ENCODE measurements at places on chromosomes 4 and X.

GRCh38 chr4:182286035-182286434, 42.8 kb downstream of the TENM3 start:
- no peak overlapping the region for H3K27ac ChIP-seq
- H3K4me3 ChIP-seq = no peak overlapping the region
- H3K36me3 ChIP-seq = no peaks in the 10 kb centered on the region

- H3K4me3 ChIP-seq = no peak overlapping the region
- no peaks in the 10 kb centered on the region for H3K4me1 ChIP-seq
- H3K27ac ChIP-seq = no peak overlapping the region
These were observed 17.7 kb downstream of the SNX25 start for GRCh38 chr4:185227131-185227551.

GRCh38 chr4:98383431-98384106, 122.4 kb downstream of the RAP1GDS1 start:
- H3K4me3 ChIP-seq = no peak overlapping the region
- no peak for DNase-seq
- no peaks in the 10 kb centered on the region for H3K27me3 ChIP-seq

DNA sequence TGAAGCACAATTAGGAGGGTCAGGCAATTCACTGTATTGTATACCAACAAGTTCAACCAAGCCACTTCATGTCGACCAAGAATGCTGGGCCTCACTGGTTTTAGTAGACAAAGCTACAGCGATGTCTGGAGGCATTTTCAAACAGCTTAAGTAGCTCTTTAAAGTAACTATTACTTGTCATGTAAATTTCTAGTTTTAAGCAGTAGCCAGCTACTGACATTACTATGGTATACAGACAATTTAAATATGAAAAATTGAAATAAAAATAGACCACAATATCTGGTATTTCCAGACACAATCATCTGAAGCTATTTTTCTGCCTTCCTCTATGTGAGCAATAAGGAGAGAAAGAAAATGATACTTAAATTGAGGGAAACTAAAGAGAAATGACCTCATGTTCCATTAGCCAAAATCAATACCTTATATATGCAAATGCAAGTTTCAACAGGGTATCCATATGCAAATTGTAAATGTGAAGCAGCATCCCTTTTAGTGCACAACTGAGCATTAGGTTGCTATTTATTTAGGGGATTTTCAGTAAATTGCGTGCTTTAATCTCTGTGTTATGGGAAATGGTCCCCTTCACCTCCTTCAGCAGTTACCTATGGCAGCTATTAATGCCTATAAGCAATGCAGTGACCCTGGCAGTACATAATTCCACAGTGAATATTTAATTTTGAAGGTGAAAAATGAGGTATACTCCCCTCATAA, 119.5 kb downstream of the GPC3 start:
- no peak overlapping the region for H3K4me3 ChIP-seq
- no peaks in the 10 kb centered on the region for H3K36me3 ChIP-seq
- H3K27ac ChIP-seq = no peak overlapping the region
- H3K4me1 ChIP-seq = no peaks in the 10 kb centered on the region
- DNase-seq = no peak
- H3K27me3 ChIP-seq = no peaks in the 10 kb centered on the region

DNA sequence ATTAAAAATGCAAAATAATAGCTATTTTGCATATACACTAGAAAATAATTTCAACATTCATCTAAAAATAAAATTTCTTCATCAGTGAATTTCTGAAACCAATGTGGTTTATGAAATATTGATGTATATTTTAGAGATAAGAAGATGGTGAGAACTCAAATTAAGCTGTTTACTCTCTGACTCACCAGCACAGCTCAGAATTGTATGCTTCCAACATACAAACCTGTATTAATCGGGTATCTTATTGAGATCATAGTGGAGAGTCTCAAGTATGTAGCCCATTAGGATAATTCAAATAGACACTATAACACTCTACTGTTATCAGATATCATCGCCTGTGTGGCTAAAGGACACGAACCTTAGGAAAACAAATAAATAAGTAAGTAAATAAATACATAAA, 899.5 kb upstream of the INTU start:
- H3K27me3 ChIP-seq = no peaks in the 10 kb centered on the region
- H3K27ac ChIP-seq = no peak overlapping the region
- no peak for DNase-seq

DNA sequence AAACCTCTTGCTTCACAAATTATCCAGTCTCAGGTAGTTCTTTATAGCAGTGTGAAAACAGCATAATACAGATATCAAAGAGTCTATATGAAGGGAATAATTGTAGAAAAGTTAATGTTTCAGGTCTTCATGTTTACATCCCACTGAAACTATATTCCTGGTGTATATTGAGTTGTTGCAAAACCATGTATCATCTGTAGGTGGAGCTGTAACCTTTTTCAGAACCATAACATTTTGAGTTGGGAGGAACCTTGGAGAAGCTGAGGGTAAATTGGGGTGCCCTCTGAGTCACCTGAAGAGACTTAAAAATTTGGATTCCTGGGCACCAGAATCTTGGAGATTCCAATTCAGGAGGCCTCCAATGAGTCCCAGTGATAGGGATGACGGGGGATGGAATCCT, 51.9 kb upstream of the TAPT1 start:
- no peak for DNase-seq
- no peaks in the 10 kb centered on the region for H3K27me3 ChIP-seq
- no peak overlapping the region for H3K4me3 ChIP-seq
- H3K36me3 ChIP-seq = no peaks in the 10 kb centered on the region
- H3K4me1 ChIP-seq = no peaks in the 10 kb centered on the region

GRCh38 chr4:156779042-156779441, 192.6 kb downstream of the PDGFC start:
- H3K27me3 ChIP-seq = no peaks in the 10 kb centered on the region
- H3K4me1 ChIP-seq = no peaks in the 10 kb centered on the region
- no peaks in the 10 kb centered on the region for H3K36me3 ChIP-seq

- H3K27me3 ChIP-seq = no peaks in the 10 kb centered on the region
- H3K4me3 ChIP-seq = no peak overlapping the region
- no peaks in the 10 kb centered on the region for H3K36me3 ChIP-seq
- H3K4me1 ChIP-seq = no peaks in the 10 kb centered on the region
These were observed 79.1 kb downstream of the PWWP3B start for GRCh38 chrX:106247162-106247561.

GRCh38 chr4:2790583-2791517, 2.0 kb upstream of the SH3BP2 start:
- no peak overlapping the region for H3K27ac ChIP-seq
- H3K4me1 ChIP-seq = peaks cover 62% of the 10 kb centered on the region
- DNase-seq = no peak
- peaks cover 47% of the 10 kb centered on the region for H3K27me3 ChIP-seq
- H3K4me3 ChIP-seq = no peak overlapping the region

GRCh38 chrX:109487640-109488039, 5.8 kb upstream of the GUCY2F start:
- no peaks in the 10 kb centered on the region for H3K36me3 ChIP-seq
- H3K4me3 ChIP-seq = no peak overlapping the region
- H3K27ac ChIP-seq = no peak overlapping the region
- H3K4me1 ChIP-seq = no peaks in the 10 kb centered on the region
- no peaks in the 10 kb centered on the region for H3K27me3 ChIP-seq

DNA sequence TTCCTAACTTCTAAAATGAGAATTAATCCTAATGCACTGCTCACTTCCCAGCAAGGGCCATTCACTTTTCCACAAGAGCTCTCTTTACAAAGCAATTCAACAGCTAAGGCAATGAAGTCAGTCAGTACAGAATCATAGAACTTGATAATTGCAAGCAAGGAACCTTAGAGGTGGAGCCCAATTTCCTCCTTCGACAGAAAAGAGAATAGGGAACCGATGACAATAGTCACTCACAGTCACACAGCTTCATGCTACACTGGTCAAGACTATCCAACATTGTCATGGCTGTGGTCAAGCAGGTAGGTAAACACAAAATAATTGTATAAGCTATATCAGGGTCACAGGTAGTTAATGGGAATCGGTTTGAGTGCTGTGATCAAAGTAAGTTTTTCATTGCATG, 90.0 kb downstream of the ELOVL6 start:
- DNase-seq = no peak
- H3K27me3 ChIP-seq = no peaks in the 10 kb centered on the region
- H3K4me1 ChIP-seq = no peaks in the 10 kb centered on the region
- H3K36me3 ChIP-seq = no peaks in the 10 kb centered on the region
- no peak overlapping the region for H3K4me3 ChIP-seq

Measured in thymus (tissue), 14 donors.